NCI-H2107 (cell line): ENCODE measurements at places on chromosomes 1 and 21.

DNA sequence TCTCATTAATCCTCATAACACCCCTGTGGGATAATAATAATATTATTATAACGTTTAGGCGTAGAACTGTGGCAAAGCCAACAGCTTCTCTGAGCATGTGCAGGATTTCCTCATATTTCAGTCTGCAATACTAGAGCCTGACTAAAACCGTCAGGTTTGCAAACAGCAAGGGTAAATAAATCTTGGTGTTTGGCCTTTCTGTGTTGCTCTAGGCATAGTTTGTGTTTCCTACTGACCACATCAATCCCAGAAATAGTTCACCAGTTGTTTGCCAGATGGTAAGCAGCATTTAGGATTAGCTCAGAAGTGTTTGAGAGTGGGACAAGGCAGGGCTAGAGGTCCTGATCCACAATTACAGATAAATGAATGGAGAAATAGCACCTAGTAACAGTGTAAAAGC is 2.8 kb upstream of the KCNA3 start:
- no peak for DNase-seq

GRCh38 chr1:164638492-164639202 is 79.7 kb downstream of the PBX1 start:
- DNase-seq = peak; percentile 48

DNA sequence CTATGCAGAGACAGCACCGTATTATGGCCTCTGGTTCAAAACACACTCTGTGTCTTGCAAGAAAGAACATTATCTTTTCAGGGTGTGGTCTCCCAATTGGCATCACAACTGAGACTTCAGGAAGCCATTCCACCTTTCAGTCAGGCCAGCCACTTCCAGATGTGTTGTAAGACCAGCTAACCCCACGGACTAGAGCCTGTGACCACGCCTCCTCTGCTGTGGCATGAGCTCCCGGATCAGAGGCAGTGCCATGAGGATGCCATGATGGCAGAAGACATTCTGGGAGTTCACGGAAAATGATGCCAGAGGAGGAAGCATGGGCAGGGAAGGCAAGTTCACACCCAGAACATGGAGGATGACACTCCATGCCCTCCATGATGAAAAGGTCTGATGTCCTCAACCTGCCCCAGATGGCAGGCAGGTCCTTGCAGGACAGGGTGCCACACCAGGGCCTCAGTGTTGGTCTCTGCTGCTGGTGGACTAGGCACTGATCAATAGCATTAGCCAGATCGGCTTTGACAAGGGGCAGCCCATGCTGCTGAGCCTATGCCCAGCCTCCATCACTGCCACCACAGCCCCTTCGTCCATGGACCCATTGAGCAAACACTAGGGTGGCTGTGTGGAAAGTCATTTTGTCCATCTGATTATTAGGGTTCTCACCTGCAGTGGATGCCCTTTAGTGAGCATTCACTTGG is 341.6 kb downstream of the MATN1 start:
- DNase-seq = no peak

DNA sequence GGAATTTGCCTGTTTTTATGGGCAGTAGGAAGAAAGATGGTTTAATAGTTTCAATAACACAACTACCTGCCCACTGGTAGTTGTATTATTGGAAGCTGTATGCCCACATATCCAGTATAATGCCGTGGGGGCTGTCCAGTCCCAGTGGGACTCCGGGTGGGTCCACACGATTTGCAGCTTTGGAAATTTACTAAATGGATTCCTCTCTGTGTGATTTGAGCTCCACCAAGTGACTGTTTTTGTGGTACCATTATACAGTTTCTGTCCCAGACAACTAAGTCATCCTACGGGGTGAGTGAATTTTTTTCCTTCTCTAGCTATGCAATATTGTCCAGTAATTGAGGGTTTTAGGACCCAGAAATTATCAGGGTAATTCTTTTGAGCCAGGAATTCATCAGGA is 86.8 kb downstream of the PLA2G4A start:
- no peak for DNase-seq

GRCh38 chr1:16521288-16521583 is 7.2 kb upstream of the RNU1-1 start:
- no peak for DNase-seq

DNA sequence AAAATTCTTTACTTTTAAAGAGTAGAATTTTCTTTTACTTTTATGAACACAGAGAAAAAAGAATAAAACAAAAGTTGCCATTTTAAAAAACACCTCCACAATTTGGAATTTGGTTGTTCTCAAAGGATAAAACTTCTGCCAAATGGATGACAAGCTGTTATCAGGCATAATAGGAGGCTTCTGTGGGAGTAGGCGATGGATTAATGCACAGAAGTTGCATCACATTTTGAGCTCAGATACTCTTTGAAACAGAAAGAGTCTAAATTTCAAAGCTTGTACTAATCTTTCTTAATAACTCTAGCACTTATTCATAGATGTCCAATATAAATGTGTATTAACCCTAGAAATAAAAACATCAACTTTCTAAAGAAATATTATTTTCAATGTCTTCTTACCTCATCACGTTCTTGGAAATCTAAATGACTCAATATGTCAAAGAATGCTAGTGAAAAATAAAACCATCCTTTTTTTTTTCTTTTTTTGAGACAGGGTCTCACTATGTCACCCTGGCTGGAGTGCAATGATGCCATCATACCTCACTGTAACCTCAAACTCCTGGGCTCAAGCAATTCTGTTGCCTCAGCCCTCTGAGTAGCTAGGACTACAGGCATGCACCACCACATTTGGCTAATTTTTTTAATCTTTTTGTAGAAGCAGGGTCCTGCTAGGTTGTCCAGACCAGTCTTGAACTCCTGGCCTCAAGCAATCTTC is 112.8 kb upstream of the USP25 start:
- DNase-seq = no peak

DNA sequence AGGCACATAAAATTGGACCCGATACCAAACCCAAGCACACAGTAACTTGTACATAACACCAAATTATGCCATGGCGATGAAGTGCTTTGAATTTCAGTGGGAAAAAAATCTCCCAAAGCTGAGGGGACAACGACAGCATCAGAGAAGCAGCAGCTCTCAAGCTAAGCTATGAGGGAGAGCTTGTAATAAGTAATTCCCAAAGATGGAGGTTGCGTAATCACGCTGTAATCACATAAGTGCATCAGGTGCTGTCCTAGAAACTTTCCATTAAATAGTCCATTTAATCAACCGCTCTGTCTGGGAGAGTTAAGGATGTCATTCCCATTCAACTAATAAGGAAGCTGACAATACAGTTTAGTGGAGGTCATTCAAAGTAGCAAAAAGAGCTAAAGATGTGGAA is 37.6 kb upstream of the KRTAP19-8 start:
- no peak for DNase-seq

- DNase-seq = no peak
Observed at GRCh38 chr1:37905727-37906126, 41.1 kb downstream of the INPP5B start.

DNA sequence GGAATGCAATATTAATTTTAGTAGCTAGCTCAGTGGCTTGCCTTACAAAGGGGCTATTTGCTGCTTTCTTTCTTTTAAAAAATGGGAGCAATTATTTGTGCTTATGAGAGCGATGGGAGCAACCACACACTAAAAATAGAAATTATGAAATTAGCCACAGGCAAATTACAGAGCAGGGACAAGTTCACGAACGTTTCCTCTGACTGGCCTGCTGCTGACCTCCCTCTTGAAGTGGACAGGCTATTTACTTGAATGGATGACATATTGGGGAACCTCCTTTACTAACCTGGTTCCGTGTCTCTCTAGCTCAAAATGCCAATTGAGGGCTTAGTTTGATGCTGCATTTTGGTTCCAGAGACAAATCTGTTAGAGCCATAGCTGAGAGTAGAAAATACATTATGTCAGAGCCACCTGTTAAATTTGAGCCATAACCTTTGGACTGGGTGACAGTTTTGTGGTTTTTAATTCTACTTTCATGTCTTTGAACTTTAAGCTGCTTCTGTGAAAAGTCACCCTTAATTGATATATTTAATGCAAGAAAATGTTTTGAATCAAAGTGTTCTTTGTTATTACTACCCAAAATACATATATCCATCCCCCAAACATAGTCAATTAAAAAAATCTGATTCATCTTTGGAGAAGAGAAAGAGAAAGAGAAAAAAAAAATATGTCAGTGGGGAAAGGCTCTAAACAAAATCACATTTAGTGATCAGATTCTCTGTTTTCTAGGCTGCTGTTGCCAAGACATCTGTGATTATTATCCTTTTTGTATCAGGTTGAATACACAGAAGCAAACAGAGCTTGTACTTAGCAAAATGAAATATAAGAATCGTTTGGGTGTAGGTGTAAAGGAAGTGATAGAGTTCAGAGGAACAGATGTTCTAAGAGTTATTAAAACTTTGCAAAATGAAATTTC is 351.9 kb downstream of the ADGRL2 start:
- DNase-seq = no peak

GRCh38 chr1:2468041-2468472 is 8.0 kb upstream of the PLCH2 start:
- DNase-seq = no peak

DNA sequence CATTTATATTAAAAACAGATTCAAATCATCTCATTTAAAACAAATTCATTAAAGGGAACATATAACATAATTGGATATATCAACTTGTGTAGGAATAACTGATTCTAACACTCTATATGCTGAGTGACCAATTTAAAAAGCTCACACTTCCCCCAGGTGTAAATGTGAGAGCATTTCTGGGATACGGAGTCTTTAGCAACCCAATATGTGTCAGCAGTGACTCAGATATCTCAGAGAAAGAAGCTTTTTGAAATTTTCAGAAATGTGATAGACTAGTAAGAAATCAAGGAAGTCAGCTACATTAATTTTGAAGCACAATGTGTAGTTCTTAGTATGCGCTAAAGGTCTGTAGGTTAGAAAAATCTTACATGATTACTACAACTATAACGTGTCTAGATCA is 87.9 kb upstream of the SERTAD4 start:
- DNase-seq = no peak

DNA sequence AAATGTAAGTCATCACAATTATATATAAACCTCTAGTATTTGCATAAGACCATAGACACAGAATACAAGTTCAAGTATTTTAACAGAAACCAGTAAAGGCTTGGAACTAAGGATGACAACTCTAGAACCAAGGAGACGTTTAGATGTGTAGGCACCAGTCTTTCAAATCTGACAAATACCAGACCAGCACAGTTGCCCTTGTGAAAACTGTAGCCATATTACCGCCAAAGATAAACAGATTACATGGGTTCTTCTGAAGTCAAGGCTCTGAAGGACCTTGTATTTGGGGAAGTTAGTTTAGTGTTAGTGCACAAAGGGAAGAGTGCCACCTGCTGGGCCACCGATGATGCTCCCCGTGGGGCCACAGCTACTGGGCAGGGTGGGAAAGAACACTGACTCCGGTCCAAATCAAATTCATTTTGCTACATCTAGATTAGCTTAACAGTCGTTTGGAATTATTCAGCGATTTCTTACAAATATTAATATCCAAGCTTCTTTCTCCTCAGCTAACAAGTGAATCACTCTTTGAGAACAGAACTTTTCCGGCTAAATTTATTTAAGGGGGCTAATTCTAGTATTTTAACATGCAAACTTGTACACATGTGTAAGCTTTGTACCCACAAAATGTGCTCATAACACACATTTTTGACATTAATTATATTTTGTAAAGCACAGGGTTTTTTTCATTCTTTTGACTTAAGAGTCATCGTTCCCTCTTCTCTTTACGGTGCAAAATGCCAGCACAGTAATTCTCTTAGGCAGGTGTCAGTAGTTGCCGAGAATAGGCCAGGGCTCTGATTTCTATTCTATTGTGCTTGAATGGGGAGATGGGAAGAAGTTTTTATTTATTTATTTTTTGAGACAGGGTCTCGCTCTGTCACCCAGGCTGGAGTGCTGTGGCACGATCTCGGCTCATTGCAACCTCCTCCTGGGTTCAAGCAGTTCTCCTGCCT is 8.0 kb upstream of the NIBAN1 start:
- DNase-seq = peak; percentile 51

DNA sequence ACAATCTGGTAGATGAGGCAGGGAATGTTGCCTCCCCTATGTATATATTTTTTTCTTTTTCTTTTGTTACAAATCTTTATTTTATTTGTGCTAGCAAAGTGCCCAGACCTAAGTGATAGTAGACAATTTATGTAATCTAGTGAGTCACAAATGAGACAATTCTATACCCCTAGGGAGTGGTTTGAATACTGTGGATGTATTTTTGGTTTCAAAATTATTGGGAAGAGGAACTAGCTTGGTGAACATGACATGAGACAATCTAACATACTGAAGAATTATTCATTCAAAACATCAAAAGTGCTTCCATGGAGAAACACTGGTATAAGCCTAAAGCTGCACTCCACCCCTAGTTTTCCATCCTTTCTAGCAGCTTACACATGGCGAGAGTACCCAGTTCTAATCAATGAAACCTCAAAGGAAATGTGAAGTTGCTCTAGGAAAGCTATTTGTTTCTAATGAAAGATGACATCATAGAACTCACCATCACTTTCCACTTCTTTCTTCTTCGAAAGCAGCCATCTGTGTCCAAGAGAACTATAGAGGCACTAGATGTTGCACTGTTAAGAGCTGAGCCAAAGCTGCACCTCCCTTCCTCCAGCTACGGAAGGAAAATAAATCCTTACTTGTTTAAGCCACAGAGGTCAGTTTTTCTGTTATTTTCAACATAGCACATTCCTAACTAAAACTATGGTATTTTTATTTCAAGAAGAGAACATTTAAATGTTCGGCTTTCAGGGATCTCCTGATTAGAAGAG is 764.6 kb downstream of the LTN1 start:
- no peak for DNase-seq

GRCh38 chr1:53552981-53553733 is 94.0 kb downstream of the DMRTB1 start:
- DNase-seq = no peak

DNA sequence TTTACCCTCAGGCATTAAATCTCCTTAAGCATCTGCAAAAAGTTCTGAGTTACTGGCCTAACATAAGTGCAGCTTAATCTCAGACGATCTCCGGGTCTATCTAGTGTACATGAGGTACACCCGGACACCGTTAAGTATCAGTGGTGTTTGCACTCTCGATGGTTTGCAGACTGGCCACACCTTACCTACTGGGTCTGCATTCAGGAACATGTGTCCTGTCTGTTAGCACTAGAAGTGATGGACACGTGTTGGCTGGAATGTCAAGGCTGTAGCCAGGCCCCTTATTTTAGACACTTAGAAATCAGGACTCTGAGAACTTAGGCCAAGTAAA is 783 bp upstream of the AGL start:
- DNase-seq = no peak

DNA sequence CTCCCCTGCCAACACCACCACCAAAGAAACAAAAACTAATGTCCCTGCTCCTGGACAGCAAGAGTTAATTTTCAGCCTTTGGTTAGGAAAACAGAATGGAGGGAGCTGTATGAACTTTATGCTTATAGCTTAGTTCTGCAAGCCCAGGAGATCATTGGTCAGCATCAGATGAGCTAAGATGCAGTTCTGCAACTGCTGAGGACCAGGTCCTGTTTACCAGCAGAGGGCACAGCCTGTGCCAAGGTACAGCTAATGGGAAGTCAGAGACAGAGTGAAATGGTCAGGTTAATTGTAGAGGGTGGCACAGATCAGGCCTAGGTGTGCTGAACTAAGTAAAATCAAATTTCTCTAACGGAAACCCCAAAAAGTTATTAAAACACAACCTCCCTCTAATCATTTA is 161.3 kb downstream of the ROR1 start:
- no peak for DNase-seq

GRCh38 chr1:17520041-17520440 is 19.5 kb upstream of the ARHGEF10L start:
- no peak for DNase-seq
